ENCODE measurements at places on chromosomes 13 and 19.

GRCh38 chr19:17185590-17185989 is 29.6 kb upstream of the USE1 start:
- no peak for DNase-seq

GRCh38 chr13:30904043-30904442 is 2.0 kb upstream of the MEDAG start:
- DNase-seq = no peak

DNA sequence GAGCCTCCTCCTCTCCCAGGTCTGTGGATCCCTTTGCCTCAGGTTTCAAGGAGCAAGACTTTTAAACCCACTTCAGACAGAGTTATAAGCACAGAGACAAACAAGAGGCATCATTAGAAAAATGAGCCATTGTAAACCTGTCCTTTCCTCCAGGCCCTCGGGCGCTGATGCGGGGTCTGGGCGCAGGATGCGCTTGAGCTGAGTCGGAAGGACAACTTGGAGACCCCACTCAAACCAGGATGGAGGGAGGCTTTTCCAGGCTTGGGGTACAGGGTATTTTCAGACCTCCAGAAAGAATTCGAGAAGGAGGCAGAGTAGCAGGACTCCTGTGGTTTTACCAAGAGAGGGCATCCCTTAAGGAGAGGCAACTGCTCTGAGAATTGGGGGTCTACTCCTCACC is 155.6 kb downstream of the NUFIP1 start:
- DNase-seq = no peak

DNA sequence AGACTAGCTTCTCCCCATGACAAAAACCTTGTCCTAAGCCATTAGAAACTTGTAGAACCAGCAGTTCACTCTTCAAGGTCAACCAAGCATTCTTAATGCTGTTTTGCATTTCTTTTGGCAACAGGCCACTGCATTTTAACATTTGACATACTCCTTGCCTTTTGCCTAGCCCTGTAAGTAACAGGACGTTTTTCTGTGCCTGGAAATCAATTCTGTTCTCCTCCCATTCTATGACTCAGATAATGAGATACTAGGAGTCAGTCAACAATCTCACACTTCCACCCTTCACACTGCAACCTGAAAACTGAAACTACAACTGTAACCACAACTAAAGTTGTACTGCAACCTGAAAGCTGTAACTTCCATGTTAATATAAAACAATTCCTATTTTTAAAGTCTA is 268.7 kb downstream of the MZT1 start:
- no peak for DNase-seq

Measured in NCI-H1417 treated with DMSO at 0.1 percent for 48 hours (cell line).